ENCODE measurements at places on chromosomes 5 and 9.

- DNase-seq, result no peak
Observed at GRCh38 chr9:125183054-125183453, 6.5 kb downstream of the PPP6C start.

GRCh38 chr9:96720435-96720834 lies 57.5 kb downstream of the ZNF510 start:
- DNase-seq, result no peak

GRCh38 chr9:126453156-126453963 lies 126.7 kb downstream of the MVB12B start:
- DNase-seq, result no peak

GRCh38 chr9:71796100-71796767 lies 27.9 kb upstream of the CEMIP2 start:
- DNase-seq, result no peak

DNA sequence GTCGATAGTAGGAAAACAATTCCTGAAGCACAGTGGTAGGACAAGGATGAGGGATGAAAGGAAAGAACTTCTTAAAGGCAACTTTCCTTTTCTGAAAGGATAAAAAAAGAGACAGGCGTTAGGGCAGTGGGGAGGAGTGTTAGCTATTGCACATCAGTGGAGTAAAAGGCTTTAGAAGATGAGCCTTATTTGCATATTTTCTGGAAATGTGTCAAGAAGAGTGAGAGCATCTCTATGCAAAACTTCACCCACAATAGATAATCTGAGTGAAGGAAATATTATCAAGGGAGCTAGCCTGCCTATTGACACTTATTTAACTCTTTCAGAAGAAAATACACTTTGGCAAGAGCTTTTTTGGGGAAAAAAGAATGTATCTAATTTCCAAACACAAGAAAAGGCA lies 151.6 kb downstream of the MACIR start:
- DNase-seq, result no peak

GRCh38 chr5:126490167-126490940 lies 67.1 kb downstream of the GRAMD2B start:
- DNase-seq, result peak; percentile 10

DNA sequence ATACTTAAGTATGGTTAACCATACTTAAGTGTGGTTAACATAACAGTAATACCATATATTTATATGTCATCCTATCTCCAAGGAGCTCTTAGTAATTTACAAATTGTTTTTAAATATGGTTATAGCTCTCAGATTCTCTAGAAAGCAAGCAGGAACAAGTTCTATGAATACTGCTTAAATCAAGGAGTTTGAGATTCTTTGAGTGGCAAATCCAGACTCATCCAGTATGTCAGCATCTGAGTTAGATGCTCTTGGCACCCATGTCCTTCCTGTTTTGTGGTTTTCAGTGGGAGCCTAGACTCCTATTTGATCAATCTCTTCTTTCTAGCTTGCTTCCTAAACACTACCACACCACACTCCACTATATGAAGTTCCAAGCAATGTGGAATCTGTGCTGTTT lies 114.7 kb upstream of the GDNF start:
- DNase-seq, result no peak

GRCh38 chr9:84750152-84750865 lies 80.8 kb downstream of the NTRK2 start:
- DNase-seq, result no peak

- no peak for DNase-seq
Observed at GRCh38 chr9:131851414-131851813, 111.5 kb upstream of the RAPGEF1 start.

- no peak for DNase-seq
Observed at GRCh38 chr9:136838314-136839228, 3.7 kb upstream of the AJM1 start.

DNA sequence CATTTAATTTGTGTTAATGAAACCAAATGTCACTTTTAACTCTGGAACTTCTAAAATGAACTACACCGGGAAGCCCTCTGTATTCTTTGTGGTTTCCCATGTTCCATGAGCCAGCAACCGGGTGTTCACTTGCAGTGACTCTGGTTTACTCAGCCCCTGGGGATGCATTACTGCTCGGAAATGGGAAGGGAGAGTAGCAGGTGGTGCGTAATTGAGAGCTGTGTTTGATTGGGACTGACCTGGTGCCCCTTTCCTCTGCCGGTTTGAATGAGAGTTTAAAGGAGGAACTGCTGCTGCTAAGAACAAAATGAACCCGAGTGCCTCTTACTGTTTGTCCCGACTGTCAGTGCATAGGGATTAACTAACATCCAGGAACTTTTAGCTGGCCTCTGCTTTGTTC lies 100.1 kb upstream of the DHFR start:
- DNase-seq, result peak; percentile 28

- no peak for DNase-seq
Observed at GRCh38 chr5:138631096-138631928, 56.1 kb upstream of the HSPA9 start.

- no peak for DNase-seq
Observed at GRCh38 chr5:119386596-119387344, 31.0 kb downstream of the TNFAIP8 start.

DNA sequence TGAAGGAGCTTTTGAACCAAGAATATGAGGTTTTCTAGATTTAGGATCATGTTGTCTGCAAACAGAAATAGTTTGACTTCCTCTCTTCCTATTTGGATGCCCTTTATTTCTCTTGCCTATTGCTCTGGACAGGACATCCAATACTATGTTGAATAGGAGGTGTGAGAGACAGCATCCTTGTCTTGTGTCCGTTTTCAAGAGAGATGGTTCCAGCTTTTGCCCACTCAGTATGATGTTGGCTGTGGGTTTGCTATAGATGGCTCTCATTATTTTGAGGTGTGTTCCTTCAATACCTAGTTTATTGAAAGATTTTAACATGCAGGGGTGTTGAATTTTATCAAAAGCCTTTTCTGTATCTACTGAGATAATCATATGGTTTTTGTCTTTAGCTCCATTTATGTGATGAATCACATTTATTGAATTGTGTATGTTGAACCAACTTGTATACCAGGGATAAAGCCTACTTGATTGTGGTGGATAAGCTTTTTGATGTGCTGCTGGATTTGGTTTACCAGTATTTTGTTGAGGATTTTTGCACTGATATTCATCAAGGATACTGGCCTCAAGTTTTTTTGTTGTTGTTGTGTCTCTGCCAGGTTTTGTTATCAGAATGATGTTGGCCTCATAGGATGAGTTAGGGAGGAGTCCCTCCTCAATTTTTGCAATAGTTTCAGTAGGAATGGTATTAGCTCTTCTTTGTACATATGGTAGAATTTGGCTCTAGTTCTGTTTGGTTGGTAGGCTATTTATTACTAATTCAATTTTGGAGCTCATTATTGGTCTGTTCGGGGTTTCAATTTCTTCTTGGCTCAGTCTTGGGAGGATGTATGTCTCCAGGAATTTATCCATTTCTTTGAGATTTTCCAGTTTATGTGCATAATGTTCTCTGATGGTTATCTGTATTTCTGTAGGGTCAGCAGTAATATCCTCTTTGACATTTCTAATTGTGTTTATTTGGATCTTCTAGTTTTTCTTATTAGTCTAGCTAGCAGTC lies 41.2 kb upstream of the IFNE start:
- no peak for DNase-seq

- no peak for DNase-seq
Observed at GRCh38 chr9:75431375-75431774, 343.1 kb downstream of the OSTF1 start.

- DNase-seq, result no peak
Observed at GRCh38 chr9:127629468-127630081, 17.5 kb downstream of the STXBP1 start.

DNA sequence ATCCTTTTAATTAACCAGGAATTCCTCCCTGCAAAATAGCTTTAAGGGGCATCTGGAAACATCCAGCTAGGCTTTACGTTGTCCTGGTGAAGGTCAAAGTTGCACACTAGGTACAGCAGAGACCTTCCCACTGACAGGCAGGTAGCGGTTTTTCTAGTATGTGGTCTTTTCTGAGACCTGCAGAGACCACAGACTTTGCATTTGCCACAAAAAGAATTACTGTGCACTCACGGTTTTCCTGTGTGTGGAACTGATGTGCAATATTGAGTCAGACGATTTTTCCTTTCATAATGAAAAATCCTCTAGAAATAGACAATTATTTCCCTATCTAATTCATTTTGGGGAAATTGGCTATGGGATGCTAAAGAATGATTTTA lies 417.0 kb upstream of the ADAMTSL1 start:
- DNase-seq, result no peak

GRCh38 chr5:132639706-132640130 lies 18.3 kb upstream of the IL13 start:
- no peak for DNase-seq

DNA sequence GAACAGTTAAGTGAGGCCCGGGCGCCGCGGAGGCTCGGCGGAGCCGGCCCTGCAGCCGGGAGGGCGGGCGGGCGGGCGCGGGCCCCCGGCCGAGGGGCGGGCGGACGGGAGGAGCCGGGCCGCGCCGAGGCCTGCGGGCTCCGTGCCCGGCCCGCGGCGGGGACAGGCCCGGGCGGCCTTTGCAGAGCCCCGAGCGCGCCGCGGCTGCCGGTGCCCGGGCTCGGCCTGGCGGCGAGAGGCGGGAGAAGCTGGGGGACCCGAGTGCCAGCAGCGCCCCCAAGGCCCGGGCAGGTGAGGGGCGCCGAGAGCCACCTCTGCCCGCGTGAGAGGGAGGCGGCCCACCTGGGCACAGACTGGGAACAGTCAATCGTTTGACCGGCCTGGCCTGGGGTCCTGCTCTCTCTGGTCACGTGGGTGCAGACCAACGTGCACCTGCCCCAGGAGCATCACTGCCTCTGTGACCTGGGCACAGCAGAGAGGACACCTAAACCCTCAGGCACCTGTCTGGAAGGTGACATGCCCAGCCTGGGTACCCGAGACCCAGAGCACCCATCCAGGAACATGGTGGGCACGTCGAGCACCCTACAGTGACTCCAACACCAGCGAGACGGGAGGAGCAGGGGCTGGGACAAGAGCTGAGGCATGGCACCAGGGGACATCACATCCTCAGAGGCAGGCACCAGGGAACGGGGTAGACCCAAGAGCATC lies 531 bp downstream of the MVB12B start:
- DNase-seq, result no peak

DNA sequence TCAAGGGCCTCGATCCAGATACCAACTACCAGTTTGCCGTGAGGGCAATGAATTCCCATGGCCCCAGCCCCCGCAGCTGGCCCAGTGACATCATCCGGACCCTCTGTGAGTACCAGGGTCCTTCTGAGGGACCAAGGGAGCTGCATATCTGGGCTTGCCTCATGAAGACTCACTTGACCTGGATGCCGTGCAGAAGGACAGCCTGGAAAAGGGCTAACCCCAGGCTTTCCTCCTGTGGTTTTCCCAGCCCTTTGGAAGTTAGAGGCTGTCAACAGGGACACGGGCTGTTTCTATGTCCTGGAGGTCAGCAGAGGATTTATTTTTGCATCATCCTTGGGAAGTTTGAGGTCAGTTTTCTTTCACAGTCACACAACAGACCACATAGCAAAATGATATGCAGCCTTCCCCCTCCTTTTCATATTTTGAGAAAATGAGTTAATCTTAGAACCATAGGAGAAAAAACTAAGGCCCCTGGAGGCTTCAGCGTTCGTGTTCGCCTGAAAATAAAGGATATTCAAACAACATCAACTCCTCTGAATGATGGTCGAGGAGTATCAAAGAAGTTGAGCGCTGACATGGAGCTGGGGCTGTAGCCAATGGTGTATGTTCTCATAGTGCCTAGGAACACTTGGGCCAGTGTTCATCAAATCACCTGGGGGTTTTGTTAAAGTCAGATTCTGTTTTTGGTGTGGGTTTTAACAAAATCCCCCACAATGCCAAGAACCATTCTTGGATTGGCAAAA lies 112.2 kb downstream of the EGFLAM start:
- DNase-seq, result no peak

DNA sequence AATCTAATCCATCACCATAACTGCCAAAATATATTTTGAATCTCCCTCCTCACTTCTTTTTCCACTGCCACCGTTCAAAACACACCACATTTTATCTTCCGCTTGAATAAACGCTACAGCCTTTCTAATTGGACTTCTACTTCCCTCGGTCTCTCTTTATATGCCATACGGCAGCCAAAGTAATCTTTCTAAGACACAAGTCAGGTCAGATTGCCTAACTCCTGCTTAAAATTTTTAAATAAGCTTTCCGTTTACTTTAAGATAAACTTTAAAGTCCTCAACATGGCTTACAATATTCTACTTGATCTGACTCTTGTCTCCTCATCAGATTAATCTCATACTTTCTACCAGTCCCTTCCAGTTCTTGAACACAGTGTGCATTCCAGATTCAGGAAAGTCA lies 9.7 kb downstream of the AFF4 start:
- DNase-seq, result no peak

DNA sequence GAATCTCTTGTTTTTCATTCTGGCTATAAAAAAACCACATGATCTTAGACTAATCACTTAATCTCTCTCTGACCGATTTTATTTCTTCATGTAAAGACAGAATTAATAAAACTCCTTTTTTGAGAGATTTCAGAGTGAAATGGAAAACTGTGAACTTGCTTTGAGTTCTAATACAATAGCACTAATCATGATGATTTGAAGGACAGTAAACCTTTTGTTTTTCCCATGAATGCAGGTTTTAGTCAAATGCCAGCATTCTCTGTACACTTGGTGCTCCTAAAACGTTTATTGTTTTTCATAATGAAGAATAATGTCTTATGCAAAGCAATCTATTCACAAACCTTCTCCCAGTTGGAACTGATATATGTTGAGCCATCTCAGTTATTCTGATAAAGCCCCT lies 86.8 kb downstream of the SLC24A2 start:
- DNase-seq, result no peak

DNA sequence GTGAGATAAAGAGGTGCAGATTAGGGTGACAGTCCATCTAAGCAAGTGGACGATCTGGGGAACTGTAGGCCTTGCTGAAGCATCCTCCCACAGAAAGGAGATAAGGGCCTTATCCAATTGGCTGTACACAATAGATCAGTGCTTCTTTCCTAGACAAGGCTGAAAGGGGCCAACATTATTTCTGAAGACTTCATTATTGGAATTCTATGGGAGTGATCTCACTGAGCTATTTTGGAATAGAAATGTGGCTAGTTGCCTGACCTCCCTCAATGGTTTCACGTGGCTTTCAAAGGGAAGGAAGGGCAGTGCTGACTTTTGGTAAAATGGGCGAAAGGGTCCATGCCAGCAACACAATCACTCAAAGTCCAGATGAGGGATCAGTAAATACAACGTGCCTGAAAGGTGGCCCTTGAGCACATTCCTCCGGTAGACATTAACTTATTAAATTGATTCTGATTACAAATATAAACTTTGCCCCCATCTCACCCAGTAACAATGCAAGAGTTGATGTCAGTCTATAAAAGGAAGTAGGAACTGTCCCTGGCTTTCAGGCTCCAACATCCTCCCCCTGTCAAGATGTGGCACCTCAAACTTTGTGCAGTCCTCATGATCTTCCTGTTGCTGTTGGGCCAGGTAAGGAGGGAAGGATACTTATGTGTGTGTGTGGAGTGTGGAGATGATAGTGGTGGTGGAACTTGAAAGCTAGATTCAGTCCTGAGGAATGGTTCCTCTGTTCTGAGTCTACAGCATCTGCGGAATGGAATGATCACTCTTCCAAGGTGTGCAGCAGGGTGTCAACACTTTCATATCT lies at the start of gene LEAP2:
TSS of gene LEAP2 (plus strand) at position 550 of the 811 bp plus-strand sequence. CDS start at position 577, 27 bp downstream.
- DNase-seq, result no peak

GRCh38 chr9:20880675-20881074 lies 150.8 kb downstream of the HACD4 start:
- DNase-seq, result no peak

- DNase-seq, result no peak
Observed at GRCh38 chr5:164998142-164998541, 1492.7 kb downstream of the MAT2B start.

- no peak for DNase-seq
Observed at GRCh38 chr9:104769655-104770054, 5.7 kb downstream of the NIPSNAP3B start.
